AG10803 (cell line): ENCODE measurements at places on chromosomes 1 and 21.

- no peak for DNase-seq
These were observed 26.3 kb upstream of the TRAPPC10 start for GRCh38 chr21:43985690-43986251.

DNA sequence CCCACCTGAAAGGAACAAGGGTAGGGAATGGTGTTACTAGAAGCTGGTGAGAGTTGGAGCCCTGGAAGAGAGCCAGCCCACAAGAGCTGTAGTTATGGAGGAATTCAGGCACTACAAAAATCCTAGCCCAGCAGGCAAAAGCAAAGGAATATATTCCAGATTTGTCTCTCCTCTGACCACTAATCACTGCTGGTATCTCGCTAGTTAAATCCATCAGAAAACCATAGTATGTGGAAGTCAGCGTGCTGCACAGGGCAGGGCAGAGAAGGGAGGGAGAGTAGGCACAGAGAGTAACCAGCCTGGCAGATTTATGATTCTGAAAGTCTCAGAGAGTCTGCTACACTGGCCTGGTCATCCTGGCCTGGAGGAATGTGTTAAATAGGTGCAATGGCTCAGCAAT is 88.6 kb downstream of the SELENOF start:
- peak; percentile 54 for DNase-seq

- peak; percentile 75 for DNase-seq
These were observed 26.5 kb downstream of the DMRTB1 start for GRCh38 chr1:53485478-53486394.

GRCh38 chr1:208141610-208142192 is 102.5 kb downstream of the PLXNA2 start:
- peak; percentile 84 for DNase-seq

- no peak for DNase-seq
These were observed 841.9 kb downstream of the LTN1 start for GRCh38 chr21:28150778-28151177.

- DNase-seq: no peak
These were observed 5.4 kb upstream of the IGSF8 start for GRCh38 chr1:160103658-160104408.

DNA sequence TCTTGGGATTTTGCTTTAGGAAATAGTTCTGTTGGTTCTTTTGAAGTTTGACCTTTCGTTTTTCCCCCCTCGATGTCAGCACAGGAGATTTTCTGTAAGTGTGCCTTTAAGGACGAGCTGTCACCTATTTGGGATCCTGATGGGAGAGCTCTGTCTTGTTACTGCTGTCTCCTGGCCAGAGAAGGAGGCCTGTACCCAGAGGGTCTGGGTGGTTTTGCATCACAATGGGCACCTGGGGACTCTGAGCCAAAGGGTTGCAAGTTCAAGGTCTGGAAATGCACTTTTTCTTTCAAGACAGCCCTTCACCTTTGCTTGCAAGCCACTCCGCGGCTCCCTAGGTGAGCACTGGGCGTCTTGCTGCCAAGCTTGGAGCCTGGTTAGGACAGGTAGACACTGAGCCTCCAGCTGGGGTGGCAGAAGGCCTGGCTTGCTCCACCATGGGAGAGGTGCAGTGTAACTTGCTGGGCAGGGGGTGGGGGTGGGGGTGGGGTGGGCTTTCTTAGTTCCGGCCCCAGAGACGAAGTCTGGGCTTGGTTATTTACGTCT is 2.9 kb downstream of the AJAP1 start:
- DNase-seq: no peak

- no peak for DNase-seq
These were observed 50.1 kb downstream of the HUNK start for GRCh38 chr21:31922881-31923280.

- peak; percentile 63 for DNase-seq
These were observed 5.5 kb upstream of the SNAPIN start for GRCh38 chr1:153652805-153653500.

- no peak for DNase-seq
These were observed 2.3 kb downstream of the SLC5A9 start for GRCh38 chr1:48224791-48225190.

- DNase-seq: peak; percentile 41
These were observed 30.9 kb downstream of the GPA33 start for GRCh38 chr1:167059045-167059808.

DNA sequence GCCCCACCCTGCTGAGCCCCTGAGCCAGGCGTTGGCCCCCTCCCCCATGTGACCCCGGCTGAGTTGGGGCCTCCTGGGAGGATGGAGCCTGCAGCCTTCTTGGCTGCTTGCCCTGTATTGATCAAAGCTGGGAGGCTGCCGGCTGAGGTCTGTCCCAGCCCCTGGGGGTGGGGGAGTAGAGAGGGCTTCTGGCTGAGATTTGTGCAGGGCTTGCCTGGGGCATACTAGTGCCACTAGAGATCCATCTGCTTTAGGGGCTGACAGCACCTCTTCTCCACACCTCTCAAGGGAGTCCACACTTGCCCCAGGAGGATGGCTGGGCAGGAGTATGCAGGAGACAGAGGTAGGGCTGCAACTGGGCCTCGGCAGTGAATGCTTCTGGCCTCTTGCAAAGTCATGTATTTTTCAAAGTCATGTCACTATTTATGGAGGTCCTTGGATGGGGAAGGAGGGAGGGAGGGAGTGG is 53.6 kb upstream of the SSBP3 start:
- DNase-seq: no peak

DNA sequence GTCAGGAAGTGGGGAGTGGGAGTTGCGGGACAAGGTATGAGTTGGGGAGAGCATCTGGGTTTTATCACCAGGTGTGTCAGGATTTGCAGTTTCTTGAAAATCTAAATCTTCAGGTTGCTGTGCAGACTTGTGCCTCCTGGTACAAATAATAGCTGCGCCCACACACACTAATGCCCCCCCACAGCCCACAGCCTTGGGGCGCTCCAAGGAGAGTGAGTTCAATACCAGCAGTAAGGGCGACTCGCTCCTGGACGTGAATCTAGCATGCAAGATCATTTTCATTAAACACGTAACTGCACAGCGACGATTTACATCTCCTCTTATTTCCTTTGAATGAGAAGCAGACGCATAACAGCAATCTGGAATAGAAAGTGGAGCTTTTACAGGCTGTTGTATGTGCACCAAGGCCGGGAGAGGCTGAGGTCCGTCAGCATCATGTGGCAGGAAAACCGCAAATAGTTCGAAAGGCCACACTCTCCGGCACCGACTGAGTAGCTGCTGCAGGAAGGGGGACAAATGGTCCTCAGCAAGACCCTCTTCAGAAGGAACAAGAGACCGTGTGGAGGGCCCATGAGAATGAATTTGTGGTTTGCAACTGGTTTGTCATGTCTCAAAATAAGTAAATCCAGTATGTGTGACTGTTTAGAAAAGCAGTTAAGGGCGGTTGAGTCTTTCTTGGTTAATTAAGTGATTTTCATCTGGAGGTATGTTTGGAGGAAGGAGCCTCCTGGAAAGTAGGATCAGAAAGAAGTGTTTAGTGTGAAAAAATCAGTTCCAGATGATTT is 439.5 kb downstream of the SMYD3 start:
- DNase-seq: peak; percentile 46

DNA sequence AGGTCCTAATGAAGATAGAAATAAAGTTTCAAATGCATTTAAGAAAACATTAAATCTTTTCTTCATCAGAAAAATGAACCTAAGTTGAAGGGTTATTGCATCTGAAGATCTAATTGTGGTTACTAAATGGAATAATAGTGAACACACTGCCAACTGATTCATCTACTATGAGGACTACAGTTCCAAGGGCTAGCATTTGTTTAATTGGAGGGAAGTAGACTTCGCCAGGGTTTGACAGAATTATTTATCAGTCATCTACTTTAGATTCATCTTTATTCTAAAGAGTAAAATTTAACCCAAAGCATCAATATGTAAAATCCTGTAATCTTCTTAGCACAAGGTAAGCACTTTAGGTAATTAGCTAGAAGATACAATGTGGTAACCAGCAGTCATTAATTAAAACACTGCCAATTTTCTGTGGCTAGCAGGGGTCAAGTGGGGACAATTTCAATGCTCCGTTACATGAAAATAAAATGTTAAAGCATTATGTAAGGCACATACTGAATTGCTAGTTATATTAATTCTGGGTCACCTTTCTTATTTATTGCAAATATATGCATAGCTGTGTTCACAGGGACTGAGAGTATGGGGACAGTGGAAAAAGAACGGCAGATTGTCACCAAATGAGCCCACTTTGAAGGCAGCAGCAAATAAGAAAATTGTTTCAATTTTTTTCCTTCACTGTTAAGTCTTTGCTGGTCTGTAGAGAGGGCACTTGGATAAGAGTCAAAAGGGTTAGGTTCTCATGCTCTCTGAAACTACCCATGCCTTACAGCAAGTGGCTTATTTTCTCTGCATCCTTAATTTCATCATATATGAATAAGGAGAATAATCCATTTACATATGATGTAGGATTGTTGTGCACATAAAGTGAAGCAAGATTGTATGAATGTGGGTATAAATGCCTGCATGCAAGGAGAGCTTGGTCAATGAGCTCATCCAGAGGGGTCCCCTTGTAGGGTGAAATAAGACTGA is 416.0 kb downstream of the PCP4 start:
- DNase-seq: no peak

DNA sequence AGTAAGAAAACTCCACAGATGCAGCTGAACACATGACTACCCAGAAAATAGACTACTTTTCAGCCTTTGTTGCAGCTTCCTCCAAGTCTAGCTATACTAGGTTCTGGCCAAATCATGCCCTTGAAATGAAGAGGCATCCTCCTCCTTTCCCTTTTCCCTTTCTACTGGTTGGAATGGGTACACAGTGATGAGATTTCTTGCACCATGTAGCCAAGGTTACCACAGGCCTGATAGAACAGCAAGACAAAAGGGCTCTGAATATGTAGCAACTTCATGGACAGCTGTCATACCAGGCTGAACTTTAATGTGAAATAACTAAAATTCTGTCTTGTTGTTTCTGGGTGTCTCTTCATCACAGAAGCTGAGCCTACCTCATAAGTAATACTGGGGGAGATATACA is 146.5 kb downstream of the PDE4B start:
- DNase-seq: no peak

DNA sequence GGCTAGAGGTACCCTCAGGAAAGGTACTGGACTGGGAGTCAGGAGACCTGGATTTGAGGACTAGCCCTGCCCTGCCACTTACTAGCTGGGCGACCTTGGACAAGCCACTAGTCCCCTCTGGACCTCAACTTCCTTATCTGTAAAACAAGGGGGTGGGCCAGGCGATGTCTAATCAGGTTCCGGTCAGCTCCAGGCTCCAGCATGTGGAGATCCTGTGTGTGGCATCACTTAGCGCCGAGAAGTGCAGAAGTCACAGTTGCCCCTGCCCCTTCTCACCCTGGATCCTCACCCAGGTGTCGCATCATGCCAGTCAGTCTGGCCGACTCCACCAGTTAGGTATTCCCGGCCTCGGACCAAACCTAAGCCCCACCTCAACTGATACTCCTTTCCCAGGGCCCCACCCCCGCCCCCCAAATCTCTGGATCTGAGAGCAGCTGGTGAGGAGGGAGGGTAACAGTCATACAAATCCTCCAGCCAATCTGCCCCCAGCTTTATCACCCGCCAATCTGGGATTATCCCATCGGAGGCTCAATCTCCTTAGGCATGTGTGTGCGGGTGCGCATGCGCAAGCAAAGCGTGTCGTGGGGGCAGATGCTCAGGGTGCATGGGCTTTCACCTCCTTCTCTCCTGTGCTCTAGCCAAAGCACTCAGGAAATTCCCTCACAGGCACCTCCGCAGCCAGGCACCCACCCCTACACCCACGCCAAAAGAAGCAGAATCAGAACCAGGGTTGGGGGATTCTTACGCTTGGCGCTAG is 5.4 kb downstream of the CELF3 start:
- DNase-seq: no peak

DNA sequence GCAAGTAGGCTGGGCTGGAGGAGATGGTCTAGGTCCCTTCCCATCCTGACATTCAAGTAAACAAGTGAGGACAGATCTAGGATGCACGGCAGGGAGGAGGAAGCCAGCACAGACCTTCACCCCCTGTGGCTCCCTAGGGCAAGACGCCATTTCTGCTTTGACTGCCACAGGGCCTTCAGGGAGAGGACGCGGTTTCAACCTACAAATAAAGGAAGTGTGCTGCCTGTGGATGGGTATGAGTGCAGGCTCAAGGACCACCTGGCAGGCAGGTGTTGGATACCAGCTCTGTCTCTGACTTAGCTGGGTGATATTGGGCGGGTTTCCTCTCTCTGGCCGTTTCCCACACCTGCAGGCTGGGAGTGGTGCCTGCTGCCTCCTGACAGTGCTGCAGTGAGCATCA is 16.2 kb downstream of the SLC2A1 start:
- DNase-seq: no peak

GRCh38 chr21:46094401-46095082 is 3.4 kb upstream of the COL6A2 start:
- no peak for DNase-seq

- no peak for DNase-seq
These were observed 108.6 kb upstream of the COP1 start for GRCh38 chr1:176315519-176316220.

- DNase-seq: peak; percentile 52
These were observed 9.2 kb downstream of the ADCY10 start for GRCh38 chr1:167904652-167905130.

GRCh38 chr1:97571760-97572159 is 349.1 kb downstream of the DPYD start:
- DNase-seq: peak; percentile 9

DNA sequence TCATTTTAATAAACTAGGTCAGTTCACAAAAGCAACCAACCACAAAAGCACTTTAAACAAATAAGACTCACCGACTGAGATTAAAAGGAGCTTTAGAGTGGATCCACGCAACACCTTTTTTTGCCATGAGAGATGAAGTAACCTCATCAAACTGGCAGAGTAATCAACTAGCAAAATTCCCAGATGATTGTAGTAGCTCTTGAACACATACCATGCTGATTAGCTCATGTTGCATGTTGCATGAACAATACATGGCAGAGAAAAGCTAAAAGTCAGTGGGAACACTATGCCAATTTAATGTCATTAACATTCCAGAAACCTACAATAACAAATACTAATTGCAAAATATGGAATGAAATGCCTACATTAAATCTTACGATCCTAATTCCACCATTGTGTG is 4.1 kb downstream of the WARS2 start:
- peak; percentile 83 for DNase-seq

DNA sequence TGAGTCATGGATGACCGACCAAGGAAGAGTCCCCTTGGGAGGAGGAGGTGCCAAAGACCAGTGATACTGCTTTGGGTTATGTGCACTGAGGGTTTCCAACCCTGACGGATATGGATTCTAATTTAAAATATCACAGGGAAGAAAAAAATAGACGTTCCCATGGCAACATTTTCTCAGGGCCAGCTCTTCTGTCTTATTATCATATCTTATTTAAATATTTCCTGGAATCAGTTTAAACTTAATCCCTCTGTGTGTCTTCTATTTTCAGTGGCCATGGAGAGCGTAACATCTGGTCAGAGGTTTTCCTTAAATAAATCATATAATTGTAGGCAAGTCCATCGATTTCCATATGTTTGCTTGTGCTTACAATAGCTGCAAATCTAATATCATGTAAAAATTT is 205.4 kb upstream of the FMN2 start:
- no peak for DNase-seq
